ENCODE measurements at places on chromosomes 5 and 9. TPM values are rescaled to one million over a fixed set of nuclear protein-coding genes. Genes with fewer than 3 reads are reported as not detected.

The GFI1B gene
- not detected for total RNA-seq

The IFNA2 gene
- total RNA-seq = not detected

The ST6GALNAC4 gene
- 37.4 TPM for total RNA-seq

The BARX1 gene
- total RNA-seq = 168 TPM

The SUSD3 gene
- not detected for total RNA-seq

The SLC25A2 gene
- not detected for total RNA-seq

The SEC61B gene
- total RNA-seq = 79.1 TPM

The PCDHB10 gene
- 6.4 TPM for total RNA-seq

The PFN3 gene
- not detected for total RNA-seq

The BAAT gene
- not detected for total RNA-seq

The NMUR2 gene
- not detected for total RNA-seq

The SGTB gene
- 12.1 TPM for total RNA-seq

The ARSK gene
- total RNA-seq = 9.2 TPM

The RAD17 gene
- total RNA-seq = 17.9 TPM

The NIM1K gene
- total RNA-seq = 0.94 TPM

The FAM221B gene
- not detected for total RNA-seq

The CDKN2B-AS1 gene
- 0.69 TPM for total RNA-seq

The TNFAIP8 gene
- 76.7 TPM for total RNA-seq

The PCDHB6 gene
- 1.2 TPM for total RNA-seq

The ZCCHC7 gene
- 14.7 TPM for total RNA-seq

The SYK gene
- total RNA-seq = 6.0 TPM

The TAF11L5 gene
- total RNA-seq = not detected

The SAXO1 gene
- not detected for total RNA-seq

The WNT8A gene
- not detected for total RNA-seq

The CCNO gene
- total RNA-seq = not detected

The DMRT3 gene
- total RNA-seq = 0.12 TPM

The TMEM252 gene
- not detected for total RNA-seq

The ATOX1 gene
- total RNA-seq = 145 TPM

The TGFBI gene
- 119 TPM for total RNA-seq

The VCAN gene
- 26.8 TPM for total RNA-seq

All from gastroesophageal sphincter (tissue), 4 donors.